Activated T-cell treated with anti-CD3 and anti-CD28 coated beads, Interleukin-2, amount 50 U/mL, for 24 hours (primary cell): ENCODE measurements at places on chromosomes 4 and X.

- no peak overlapping the region for H3K27ac ChIP-seq
- H3K36me3 ChIP-seq, result no peaks in the 10 kb centered on the region
- DNase-seq, result no peak
- no peaks in the 10 kb centered on the region for H3K4me1 ChIP-seq
These were observed 159.5 kb upstream of the USP38 start for GRCh38 chr4:143025081-143025704.

- DNase-seq, result no peak
- no peaks in the 10 kb centered on the region for H3K4me1 ChIP-seq
- no peak overlapping the region for H3K4me3 ChIP-seq
These were observed 803.1 kb upstream of the PCDH10 start for GRCh38 chr4:132346016-132346415.

DNA sequence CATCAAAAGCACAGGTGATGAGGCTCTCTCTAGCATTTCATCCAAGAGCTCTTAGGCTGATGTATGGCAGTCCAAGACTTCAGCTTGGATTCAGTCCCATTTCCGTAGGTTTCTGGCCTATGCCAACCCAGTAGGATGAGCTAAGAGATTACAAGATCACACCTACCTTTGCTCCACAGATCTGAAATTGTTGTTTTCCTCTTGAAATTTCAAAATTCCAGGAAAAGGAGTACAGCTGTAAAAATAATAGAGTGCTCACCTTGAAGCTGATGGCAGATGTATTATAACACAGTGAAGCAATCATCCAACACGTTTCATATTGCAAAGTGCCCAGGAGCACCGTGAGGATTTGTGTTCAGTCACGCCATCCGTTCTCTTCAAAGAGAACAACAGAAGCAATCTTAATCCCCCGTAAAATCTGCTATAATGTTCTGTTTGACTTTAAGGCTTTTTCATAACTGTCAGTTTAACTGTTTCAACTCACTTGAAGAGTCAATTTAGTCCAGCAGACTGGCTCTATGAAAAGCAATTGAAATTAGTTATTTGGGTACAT, 137.5 kb downstream of the CPE start:
- no peak overlapping the region for H3K4me3 ChIP-seq
- peaks cover 5% of the 10 kb centered on the region for H3K27me3 ChIP-seq
- no peak overlapping the region for H3K27ac ChIP-seq
- no peaks in the 10 kb centered on the region for H3K4me1 ChIP-seq
- DNase-seq, result no peak

- no peak for DNase-seq
- no peak overlapping the region for H3K27ac ChIP-seq
These were observed 31.4 kb upstream of the RBPJ start for GRCh38 chr4:26289401-26289800.

DNA sequence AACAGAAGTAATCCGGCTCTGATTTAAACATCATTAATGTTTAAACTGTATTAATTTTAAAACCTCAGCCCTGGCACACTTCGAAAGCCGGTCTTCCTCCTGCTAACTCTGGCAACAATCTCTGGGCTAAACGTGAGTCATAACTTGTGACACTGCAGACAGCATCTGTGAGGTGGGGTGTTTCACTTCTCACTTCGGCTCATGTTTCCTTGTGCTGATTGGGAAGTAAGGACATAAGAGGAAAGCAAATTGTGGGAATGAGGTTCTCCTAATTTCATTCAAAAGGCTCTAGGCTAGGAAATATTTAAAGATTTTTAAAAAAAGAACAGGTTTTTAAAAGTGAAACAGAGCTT, 139.9 kb upstream of the USP9X start:
- no peak overlapping the region for H3K4me3 ChIP-seq
- peaks cover 4% of the 10 kb centered on the region for H3K4me1 ChIP-seq
- H3K36me3 ChIP-seq, result no peaks in the 10 kb centered on the region
- DNase-seq, result no peak
- H3K27ac ChIP-seq, result no peak overlapping the region

- H3K27ac ChIP-seq, result no peak overlapping the region
- no peak for DNase-seq
- H3K36me3 ChIP-seq, result no peaks in the 10 kb centered on the region
- H3K4me1 ChIP-seq, result peaks cover 5% of the 10 kb centered on the region
These were observed 423 bp downstream of the CRMP1 start for GRCh38 chr4:5892323-5893003.
